Lung microvascular endothelial cell (primary cell): ENCODE measurements at places on chromosomes 2 and 18. TPM values are rescaled to one million over a fixed set of nuclear protein-coding genes. Genes with fewer than 3 reads are reported as not detected.

GRCh38 chr2:60629801-60630385, 76.4 kb upstream of the BCL11A start:
- no peak for DNase-seq

- peak; percentile 26 for DNase-seq
Observed at GRCh38 chr2:176325732-176326131, 56.5 kb downstream of the MTX2 start.

GRCh38 chr2:205613970-205614559, 68.2 kb upstream of the NRP2 start:
- DNase-seq = no peak

DNA sequence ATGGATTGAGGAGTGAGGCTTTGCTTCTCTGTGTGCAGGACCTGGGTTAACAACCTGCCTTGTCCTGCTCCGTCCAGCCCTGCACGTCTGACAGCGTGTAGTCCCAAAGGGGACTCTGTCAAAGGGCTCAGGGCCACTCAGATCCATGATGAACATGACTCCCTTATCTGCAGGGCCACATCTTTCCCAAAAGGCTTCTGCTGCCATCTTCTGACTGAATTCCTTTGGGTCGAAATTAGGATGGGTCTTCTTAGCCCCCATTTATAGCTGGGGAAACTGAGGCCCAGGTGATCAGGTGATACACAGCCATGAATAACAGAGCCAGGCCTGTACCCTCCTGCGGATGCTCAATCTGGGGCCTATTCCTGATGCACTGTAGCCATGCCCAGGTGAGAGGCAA, 109.2 kb downstream of the CELF4 start:
- DNase-seq = no peak

DNA sequence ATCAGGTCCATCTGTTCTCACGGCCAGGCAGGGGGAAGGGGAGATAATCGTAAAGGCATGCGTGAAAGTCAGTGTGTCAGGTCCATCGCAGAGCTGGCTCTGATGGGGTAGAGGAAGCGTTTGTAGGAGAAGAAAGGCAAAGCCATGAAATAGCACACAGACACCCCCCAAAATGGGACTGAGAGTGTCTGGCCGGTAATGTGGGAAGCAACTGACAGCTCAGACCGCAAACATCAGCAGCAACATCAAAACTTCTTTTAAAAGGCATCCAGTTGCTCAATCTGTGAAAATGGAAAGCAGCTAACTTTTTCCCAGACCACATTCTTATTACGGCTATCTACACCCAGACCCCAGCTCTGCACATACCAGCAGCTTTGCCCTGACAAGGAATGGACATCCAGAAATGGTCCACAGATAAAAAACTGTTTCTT, 232.6 kb downstream of the EN1 start:
- DNase-seq = no peak

DNA sequence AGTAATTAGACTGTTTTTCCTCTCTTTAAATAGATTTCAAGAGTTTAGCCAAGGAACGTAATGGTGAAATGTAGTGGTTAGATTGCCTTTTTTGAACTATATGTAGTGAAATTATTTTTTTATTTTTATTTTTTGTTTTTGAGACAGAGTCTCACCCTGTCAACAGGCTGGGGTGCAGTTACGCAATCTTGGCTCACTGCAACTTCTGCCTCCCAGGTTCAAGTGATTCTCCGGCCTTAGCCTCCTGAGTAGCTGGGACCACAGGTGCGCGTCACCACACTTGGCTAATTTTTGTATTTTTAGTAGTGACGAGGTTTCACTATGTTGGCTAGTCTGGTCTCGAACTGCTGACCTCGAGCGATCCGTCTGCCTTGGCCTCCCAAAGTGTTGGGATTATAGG, 60.8 kb downstream of the BIRC6 start:
- DNase-seq = no peak

DNA sequence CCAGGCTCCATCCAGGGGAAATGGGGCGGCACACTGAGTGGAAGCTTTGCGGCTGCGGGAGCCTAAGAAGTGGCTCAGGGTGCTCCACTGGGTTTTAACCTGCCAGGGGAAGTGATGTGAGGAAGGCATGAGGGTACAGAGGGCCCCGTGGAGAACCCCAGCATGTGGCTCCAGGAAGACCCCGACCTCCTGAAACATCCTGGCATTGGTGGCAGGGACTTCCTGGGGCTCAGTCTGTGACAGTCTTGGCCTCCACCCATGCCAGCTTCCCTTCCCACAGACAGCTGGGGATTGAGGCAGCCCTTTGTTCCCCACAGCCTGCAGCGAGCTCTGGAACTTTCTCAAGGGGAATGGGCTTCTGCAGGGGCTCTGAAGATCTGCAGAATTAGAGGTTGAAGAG, 146.6 kb downstream of the TNS1 start:
- no peak for DNase-seq

DNA sequence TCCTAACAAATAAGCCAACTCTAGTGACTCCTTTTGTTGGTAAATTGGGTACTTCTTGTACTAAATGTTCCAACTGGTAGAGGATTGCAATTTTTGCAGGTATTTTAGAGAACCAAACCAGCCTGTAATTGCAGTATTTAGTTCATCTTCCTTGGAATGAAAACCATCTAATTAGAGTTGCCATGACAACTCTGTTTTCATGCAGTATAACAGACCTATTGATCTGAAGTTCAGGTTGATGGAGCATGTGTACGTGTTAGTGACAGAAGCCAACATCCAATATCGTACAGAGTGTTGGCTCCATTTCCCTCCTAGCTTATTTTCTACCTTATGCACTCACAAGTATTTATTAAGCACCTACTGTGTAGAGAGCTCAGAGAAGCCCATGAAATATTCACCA, 176.3 kb upstream of the FOSL2 start:
- no peak for DNase-seq

GRCh38 chr2:174035981-174036742, 71.0 kb upstream of the SP3 start:
- peak; percentile 77 for DNase-seq

DNA sequence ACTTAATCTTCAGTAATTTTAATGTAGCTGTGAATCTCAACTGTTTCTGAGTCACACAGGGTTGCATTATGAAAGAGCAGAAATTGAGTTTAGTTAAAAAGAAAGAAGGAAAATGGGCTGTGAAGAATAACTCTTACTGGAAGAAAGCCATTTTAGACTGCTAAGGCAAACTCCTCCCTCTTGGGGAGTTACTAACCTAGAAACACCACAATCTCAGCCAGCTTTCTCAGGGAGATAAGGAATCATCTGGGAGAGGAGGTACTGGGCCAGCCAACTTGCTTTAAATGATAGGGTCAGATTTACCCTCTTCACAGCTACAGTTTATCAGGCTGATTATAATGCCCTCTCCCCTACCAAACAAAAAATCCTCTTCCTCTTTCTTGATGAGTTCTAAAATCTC, 119.5 kb downstream of the CCDC148 start:
- no peak for DNase-seq

DNA sequence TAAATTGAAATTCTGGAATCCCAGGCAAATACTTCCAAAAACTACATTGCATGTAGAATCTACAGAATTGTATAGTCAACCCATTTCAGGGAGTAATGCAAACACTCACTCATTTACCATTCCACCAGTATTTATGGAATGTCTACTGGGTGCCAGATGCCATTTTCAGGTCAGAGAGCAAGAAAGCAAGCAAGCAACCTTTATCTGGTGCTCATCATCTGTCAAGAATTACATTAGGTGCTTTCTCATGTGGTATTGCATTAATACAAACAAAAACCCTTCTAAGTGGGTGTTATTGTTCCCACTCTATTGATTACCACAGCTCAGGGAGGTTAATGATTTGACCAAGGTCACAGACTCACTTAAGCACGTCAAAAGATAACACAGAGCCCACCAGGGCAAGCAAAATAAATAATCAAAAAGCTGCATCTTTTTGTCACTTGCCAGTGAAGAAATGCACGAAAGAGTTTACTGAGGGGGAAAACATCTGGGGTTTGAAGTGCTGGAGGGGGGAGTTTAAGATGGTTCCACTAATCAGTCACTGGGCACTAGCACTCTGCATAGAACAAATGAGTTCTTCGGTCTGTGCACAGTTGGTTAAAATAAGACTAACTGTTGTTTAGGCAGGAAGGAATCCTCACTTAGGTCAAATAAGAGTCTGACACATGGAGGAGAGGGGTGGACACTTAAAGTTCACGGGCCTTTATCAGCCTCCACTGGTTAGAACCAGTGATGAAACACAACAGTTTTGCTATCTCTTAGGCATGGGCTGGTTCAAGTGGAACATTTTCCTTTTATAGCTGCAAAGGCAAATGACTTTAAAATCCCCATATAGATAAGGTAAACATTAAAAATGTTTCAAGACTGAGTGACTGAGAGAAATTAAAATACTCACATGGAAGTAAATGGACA, 208.8 kb downstream of the CDH2 start:
- no peak for DNase-seq

DNA sequence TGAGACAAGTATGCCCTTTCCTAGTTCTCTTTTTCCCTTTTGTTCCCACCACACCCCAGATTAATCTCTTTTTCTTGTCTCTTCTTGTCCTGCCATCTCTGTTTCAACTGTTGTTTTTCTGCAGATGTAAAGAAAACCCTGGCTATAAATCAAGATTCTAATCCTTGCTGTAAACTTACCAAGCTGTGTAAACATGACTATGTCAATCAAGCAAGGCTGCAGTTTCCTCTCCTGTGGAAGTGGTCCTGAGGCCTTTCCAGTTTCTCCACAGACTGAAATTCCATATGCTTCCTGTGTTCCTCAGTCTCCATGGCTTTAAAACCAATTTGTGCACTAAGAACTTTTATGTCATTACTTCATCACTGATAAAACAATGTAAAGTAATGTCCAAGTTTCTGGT, 288.8 kb upstream of the PIK3C3 start:
- no peak for DNase-seq

DNA sequence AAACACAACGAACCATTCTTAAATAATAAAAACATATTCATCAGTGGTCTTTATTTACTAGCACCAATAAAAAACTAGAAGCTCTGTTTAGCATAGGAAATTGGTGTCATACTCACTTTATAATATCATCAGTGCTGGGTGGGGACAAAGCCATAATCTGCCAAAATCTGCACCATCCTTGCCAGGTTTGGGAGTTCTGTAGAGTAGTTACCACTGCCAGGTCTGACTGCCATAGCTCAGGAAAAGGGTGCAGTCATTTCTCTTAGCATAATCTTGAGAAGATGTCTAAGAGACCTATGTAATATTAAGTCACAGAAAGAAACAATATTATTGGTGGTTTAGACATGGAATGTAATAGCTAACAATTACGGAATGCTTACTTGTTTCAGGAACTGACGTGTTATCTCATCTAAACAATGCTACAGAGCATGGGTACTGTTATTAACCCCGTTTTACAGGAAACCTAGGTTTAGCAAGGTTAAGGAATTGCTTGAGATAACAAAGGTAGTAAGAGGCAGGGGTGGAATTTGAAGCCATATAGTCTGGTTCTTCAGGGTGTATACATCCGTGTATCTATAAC, 1.6 kb upstream of the MARCHF7 start:
- peak; percentile 64 for DNase-seq

- no peak for DNase-seq
Observed at GRCh38 chr2:24723665-24724064, 69.5 kb downstream of the PTRHD1 start.

- no peak for DNase-seq
Observed at GRCh38 chr2:238358769-238359168, 38.5 kb downstream of the TRAF3IP1 start.

DNA sequence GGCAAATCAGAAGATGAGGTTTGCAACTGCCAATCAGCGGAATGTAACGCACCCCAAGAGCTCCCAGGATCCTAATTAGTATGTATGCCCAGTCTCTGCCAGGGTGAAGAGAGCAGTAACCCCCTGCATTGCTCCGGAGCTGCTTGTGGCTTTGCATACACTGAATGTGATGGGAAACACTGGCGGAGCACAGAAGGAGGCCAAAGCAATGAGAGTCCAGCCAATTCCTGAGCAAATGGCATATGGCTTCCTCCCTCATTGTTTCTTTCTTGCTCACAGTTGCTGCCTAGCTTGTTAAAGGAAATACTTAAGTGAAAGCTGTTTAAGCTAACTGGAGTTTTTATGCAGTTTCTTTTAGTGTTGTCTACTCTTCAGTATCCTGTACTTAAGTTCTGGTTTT, 343.5 kb upstream of the NT5C1B start:
- peak; percentile 5 for DNase-seq

DNA sequence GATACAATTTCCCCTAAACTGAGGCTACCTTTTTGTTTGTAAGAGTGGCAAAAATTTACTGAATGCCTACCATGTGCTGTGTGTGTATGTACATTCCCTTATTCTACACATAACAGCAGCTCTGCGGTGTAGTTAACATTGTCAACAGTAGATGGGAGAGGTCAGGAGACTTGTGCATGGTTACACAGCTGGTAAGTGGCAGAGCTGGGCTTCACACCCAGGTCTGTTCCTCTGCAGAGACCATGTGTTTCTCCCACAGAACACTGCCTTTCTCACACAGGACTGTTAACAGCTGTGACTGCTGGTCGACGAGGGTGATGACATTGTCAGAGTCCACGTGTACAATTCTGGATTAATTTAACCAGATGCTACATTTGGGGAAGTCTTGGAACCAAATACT, 49.1 kb downstream of the EML6 start:
- DNase-seq = peak; percentile 38

DNA sequence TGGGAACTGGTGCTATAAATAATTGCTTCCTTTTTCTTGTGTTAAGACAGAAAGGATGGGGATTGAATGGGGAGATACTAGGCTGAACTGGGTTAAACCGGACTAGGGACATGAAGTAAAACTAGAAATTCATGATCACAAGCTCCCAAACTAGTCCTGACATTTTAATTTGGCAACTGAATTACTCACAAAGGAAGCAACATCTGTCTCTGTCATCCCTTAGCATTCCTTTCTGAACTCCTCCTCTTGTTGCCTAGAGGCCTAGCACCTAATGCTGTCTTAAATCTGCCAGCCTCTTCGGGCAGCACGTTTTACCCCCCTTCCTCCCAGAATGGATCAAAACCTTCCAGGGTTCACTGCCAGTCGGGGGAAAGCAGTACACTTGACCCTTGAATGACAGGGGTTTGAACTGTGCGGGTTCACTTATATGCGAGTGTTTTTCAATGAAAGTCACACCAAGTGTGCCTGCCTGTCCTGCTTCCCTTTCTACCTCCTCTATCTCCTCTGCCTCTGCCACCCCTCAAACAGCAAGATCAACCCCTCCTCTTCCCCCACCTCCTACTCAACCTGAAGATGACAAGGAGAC, 8.2 kb downstream of the KCTD1 start:
- DNase-seq = peak; percentile 21

DNA sequence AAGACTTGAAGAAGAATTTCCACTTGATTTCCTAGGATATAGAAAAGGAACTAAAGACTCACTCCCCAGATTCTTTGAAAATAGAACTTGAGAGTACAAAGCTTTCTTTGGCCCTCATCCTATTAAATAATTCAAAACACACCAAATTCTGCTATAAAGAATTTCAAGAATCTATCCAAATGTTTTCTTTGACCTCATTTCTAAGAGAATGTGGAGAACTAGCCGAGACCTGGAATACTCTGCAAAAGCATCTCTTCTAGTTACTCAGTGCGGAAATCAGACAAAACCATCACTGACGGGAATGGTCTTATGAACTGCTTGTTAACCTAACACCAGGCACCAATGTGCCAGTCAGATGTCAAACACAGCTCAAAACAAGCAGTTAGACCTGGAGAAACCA, 44.2 kb upstream of the ARL5A start:
- no peak for DNase-seq

The FBXO48 gene
- total RNA-seq = 0.20 and 0.22 TPM in 2 replicates

The DRC1 gene
- total RNA-seq = under 0.01 TPM in 1 of 2 replicates, not detected in the other
